ENCODE measurements at places on chromosomes 7 and 10.

DNA sequence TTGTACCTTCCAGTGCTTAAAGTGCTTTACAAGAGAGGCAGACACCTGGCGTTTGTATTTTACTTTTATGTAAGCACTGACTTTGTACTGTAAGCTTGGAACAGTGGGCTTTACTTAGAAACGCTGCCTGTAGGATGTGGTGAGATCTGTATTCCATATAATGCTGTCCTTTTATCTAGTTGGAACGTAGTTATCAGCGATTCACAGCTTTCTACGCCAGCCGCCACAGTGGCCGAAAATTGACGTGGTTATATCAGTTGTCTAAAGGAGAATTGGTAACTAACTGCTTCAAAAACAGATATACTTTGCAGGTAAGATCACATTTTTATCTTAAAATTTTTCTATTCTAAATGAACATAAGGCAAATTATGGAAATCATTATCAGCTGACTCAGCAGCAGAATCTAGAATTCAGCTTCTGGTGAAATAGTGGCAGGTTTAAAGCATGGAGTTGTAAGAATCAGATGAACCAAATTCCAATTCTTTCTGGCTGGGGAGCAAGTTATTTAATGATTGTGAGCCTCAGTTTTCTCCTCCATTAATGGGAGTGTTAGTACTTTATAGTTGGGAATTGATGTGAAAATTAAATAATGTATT, 91.5 kb downstream of the CUL1 start:
- no peak for DNase-seq

GRCh38 chr7:47526466-47526865, 55.4 kb downstream of the TNS3 start:
- no peak for DNase-seq

DNA sequence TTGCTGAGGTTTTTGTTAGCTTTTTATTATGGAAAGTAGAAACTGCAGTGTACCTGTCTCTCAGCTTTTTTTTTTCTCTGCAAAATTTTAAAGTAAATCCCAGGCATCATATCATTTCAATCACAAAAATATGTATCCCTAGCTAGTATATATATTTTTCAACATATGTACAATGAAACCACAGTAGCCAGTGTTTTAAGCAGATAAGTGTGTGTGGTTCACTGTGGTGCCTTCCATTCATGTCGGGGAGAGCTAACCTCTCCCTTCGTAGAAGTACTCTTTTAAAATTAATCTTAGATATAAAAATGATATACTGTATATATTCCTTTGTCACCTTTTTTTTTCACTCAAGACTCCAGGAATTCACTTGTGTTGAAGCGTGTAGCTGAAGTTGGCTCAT, 22.7 kb downstream of the CUL1 start:
- no peak for DNase-seq

GRCh38 chr7:137020351-137020750, 151.9 kb downstream of the CHRM2 start:
- DNase-seq: no peak

GRCh38 chr10:52653263-52653909, 119.2 kb downstream of the MBL2 start:
- no peak for DNase-seq

GRCh38 chr7:25077096-25077495, 48.0 kb downstream of the CYCS start:
- DNase-seq: no peak

DNA sequence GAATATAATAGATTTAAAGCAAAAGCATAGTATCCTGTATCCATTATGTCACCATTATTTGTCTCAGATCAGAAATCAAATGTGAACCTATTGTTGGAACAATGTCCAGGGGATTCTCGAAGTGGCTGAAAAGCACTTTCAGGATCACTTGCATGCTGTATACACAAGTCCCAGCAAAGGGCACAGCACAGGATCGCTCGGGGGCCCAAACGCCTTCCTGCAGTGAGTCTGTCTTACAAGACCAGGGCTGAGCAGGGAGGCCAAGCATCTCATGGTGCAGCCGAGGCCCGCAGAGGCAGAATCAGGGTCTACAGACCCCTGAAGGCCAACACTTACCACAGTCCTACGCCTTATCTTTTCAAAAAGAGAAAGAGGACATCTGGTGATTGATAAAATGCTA, 92.3 kb downstream of the TNS3 start:
- no peak for DNase-seq

- DNase-seq: no peak
Observed at GRCh38 chr7:139588632-139589031, 65.1 kb downstream of the CLEC2L start.

- peak; percentile 60 for DNase-seq
Observed at GRCh38 chr7:95509199-95509598, 23.5 kb downstream of the ASB4 start.

- DNase-seq: no peak
Observed at GRCh38 chr10:132875435-132875834, 66.9 kb downstream of the CFAP46 start.

DNA sequence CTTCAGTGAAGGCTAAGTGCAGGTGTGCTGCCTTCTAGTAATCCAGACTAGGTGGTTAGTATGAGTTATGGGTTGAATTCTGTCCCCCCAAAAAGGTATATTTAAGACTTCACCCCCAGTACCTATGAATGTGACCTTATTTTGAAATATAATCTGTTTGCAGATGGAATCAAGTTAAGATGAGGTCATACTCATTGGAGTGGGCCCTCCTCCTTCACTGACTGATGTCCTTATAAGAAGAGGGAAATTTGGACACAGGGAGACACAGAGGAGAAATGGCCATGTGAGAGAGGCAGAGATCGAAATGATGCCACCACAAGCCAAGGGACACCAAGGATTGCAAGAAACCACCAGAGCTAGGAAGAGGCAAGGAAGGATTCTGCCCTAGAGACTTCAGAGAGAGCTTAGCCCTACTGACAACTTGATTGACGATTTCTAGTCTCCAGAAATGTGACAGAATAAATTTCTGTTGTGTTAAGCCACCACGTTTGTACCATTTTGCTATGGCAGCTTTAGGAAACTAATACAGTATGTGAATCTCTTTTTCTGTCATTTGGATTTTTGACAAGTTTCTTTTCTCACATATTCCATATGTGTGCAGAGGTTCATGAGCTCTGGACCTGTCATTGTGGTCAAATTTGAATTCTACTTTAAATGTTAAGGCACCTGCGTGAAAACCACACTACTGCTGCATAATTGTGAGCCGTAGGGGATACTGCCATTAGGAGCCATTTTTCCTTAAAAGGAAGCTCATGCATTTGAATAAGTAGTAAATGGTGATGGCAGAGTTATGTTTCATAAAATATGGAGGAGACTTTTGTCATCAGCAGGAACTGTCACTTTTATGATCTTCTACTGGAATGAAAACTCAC, 2.6 kb upstream of the RPA3 start:
- DNase-seq: no peak
